ENCODE measurements at places on chromosomes 13 and 19.
A peak's percentile ranks its signal among the peaks of the same experiment; 100 is the strongest.

DNA sequence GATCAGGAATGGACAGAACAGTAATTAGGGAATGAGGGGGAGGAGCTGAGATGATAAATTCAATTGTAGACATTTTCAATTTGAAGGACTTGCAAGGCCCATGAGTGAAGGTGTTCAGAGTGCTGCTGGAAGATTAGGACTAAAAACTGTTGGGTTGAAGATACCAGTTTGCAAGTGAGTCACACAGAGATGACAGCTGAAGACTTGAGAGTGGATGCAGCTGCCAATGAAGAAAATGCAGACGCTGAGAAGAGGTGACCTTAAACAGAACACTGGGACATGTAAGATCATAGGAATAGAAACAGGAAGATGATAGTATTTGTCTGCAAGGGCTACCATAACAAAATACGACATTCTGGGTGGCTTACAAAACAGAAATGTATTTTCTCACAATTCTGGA lies 1716.5 kb upstream of the SLC10A2 start:
- no peak for DNase-seq

DNA sequence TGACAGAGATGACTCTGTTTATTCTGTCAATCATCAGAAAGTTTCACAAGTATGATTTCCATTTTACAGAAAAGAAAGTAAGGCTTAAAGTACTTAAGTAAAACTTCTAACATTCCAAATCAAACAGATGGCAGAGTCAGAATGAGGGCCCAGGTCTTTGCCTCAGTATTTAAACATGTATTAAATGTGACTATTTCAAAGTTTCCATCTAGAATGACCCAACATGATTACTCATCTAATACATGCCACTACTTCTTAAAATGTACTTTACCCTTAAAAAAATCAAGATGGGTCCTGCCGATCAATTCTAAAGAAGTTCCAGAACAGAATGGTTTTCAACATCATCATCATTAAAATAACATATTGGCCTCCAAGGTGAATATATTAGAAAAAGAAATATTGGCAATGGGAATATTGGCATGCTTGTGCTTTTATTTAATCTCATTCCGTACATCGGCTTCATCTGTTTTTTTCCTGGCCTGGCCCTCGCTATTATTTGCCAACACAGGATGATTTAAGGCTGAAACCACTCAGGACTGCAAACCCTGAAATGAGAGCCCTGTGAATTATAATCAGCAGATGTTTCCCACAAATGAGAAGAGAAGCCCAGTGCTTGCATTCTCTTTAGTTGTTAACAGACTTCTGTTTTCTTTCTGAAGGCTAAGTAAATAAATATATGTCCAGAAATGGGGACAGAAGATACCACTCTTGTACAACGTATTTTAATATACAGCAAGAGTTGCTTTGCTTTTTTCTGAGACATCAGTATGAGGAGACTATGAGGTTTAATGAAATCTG lies 340.0 kb downstream of the DNAJC15 start:
- DNase-seq, result no peak

GRCh38 chr19:31312009-31312676 lies 37.1 kb downstream of the TSHZ3 start:
- DNase-seq, result no peak

GRCh38 chr13:110297766-110298504 lies 9.0 kb downstream of the COL4A1 start:
- DNase-seq, result no peak

DNA sequence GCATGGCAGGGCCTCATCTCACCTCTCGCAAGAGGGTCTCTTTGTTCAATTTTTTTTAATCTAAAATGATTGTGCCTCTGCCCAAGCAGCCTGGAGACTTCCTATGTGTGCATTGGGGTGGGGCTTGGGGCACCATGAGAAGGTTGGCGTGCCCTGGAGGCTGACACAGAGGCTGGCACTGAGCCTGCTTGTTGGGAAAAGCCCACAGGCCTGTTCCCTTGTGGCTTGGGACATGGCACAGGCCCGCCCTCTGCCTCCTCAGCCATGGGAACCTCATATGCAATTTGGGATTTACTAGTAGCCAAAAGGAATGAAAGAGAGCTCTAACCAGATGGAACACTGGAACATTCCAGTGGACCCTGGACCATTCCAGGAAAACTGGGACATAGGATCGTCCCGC lies 8.0 kb downstream of the FXYD3 start:
- DNase-seq, result no peak

GRCh38 chr13:45896285-45896684 lies 44.7 kb upstream of the SIAH3 start:
- no peak for DNase-seq

DNA sequence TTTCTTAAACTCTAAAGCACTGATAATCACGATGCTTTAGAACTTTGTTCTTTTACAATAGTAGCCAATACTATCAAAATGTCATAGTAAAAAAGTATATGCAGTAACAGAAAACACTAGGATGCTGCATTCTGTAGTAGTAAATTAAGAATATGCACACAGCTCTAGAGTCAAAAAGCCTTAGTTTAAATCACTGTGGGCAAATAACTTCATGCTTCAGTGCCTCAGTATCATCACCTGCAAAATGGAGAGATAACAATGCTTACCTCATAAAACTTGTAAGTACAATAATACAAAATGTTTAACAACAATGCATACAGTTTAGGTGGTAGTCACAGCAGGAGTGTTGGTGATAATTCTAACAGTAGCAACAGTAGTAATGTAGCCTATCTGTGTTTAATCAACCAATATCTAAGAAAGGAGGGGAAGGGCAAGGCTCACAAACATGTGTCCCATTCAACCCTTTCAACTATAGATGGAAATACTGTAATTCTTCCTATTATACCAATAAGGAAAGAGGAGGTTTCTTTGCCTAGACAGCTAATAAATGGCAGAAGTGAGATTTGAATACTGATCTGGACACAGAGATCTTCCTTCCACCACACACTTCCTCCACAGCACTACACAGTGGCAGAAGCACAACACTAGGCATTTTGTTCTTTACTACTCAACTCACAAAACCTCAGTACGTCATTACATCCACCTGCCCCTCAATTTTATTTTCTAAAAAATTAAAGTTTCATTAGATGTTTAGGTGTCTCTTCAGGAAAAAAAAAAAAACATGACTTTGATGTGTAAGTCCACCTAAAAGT lies 4.6 kb downstream of the RBM26 start:
- no peak for DNase-seq

DNA sequence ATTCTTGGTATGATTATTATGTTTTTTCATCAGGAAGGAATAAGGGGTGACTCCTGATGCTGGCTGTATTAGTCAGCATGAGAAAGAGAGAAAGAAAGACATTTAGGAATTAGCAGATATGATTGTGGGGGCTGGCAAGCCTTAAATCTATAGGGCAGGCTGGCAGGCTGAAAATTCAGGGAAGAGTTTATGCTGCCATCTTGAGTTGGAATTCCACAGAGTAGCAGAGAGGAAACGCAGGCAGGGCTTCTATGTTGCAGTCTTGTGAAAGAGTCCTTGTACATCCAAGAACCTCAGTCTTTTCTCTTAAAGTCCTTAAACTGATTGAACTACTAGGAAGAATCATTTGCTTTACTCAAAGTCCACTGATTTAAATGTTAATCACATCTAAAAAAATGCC lies 262.7 kb upstream of the SLC10A2 start:
- DNase-seq, result no peak

- peak; percentile 82 for DNase-seq
Measured at GRCh38 chr13:24119626-24120508, 40.7 kb upstream of the SPATA13 start.

GRCh38 chr13:95957331-95957730 lies 95.9 kb downstream of the UGGT2 start:
- peak; percentile 53 for DNase-seq

- peak; percentile 90 for DNase-seq
Measured at GRCh38 chr19:18408053-18408476, 10.6 kb upstream of the LRRC25 start.

- no peak for DNase-seq
Measured at GRCh38 chr19:40239415-40240226, 13.1 kb upstream of the CCNP start.

- peak; percentile 77 for DNase-seq
Measured at GRCh38 chr13:50990818-50991506, 81.4 kb downstream of the RNASEH2B start.

GRCh38 chr19:46133777-46134241 lies 9.3 kb upstream of the IGFL3 start:
- peak; percentile 64 for DNase-seq

DNA sequence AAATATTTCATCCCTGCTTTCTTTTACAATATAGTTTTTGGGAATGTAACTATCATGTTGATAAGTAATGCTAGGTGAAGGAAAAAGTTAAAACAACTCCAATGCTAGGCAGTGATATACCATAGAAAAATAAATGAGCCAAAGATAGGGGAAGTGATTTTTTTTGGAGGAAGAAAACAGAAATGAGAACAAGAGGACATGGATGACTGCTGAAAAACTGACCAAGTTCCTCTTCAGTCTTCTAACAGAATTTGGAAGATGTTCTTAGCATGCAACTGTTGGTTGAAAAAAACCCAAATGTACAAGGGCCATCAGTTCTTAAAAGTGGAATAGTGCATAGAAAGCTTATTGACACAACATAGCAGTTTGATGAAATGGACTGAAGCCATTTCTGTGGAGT lies 262.5 kb upstream of the STARD13 start:
- no peak for DNase-seq

DNA sequence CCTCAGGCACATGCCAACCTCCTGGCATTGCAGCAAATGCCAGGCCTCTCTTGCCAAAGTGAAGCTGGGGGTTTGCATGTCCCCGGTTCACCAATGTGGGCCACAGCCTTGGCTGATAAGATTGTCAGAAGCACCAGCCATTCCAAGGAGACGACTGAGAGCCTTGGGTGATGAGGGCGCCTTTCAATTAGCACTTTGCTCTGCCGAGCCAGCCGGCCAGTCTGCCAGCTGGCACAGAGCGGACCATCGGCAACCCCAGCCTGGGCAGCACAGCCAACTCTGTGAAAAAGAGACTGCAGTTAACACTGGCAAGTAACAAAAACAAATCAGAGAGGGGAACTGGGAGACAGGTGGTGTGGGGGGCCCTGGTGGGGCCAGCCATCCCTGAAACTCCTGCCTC lies 67.3 kb downstream of the EFNB2 start:
- peak; percentile 39 for DNase-seq

- no peak for DNase-seq
Measured at GRCh38 chr13:36526897-36527296, 94.6 kb downstream of the CCNA1 start.

DNA sequence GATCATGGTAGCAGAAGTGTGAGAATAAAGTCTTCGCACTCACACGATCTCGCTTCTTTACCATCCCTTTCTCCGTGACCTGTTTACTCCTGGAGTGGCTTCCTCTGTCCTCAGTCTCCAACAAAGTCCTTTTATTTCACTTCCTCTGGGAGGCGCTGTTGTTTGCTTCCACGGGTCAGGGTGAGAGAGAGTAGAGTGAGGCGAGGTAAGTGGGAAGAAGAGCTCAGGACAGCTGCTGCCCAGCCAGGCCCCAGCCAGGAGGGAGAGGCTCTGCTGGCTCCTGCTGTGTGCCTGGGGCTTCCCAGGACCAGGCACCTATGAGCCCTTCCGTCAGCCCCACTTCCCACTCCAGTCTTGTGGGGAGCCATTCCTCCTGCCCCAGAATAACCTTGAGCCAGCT lies 242.1 kb downstream of the FGF9 start:
- DNase-seq, result peak; percentile 85

DNA sequence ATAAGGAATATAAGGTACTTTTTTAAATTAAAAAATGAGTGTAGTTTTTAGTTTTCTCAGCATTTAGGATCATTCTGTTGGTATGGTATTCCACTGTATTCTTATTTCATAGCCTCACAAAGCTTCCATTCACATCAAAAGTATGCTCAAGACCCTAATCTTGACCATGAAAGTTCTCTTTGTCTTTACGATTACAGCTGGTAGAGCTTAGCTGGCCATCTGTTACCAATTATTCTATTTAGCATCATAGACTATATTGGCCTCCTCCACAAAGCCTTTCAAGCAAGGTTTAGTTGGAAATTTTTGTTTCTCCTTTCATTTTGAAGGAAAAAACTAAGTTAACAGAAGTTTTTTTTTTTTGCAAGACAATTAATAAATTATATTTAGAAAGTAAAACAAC lies 245.1 kb downstream of the KCTD12 start:
- no peak for DNase-seq

GRCh38 chr19:46954993-46955812 lies 64.4 kb upstream of the NPAS1 start:
- no peak for DNase-seq

DNA sequence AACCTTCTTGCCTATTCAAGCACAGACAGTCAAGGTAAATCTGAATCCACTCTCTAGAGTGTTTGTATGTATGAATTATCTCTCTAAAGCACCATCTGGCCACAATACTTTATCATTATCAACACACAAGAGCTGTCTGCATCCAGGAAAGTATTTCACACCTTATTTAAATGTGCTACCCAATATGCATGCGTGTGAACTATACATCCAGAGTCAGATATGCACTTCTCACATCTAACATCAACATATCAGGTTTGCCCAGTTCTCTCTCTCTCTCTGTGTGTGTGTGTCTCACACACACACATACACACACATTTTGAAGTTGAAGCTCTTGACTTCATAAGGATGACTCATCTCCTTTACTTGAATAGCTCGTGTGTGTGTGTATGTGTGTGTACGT lies 697.5 kb upstream of the PCDH20 start:
- DNase-seq, result no peak

DNA sequence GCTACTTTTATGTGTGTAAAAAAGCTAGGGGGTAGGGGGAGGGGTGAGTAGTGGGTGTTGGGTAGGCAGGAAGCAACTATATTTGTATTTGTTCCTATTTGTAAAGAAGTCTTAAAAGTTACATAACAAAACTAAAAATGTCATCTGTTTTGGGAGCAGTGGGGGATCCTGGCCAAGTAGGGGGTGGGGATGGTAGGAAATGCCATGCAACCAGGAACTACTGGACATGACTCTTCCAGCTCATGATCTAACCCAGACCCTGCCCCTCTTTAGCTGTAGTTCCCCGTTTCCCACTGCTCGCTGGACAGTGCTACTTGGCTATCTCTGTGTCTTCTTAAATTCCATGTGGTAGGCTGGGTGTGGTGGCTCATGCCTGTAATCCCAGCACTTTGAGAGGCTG lies 3.2 kb downstream of the GTF3A start:
- DNase-seq, result no peak
